ENCODE measurements at places on chromosomes 2 and 18. TPM values are rescaled to one million over a fixed set of nuclear protein-coding genes. Genes with fewer than 3 reads are reported as not detected.
A peak's percentile ranks its signal among the peaks of the same experiment; 100 is the strongest.

GRCh38 chr2:241703032-241703604 is 1.3 kb downstream of the ING5 start:
- DNase-seq: no peak

GRCh38 chr18:44725300-44726058 is 44.8 kb downstream of the SETBP1 start:
- peak; percentile 51 for DNase-seq

GRCh38 chr2:223366566-223366965 is 235.6 kb downstream of the SCG2 start:
- no peak for DNase-seq

- no peak for DNase-seq
These were observed 36.6 kb downstream of the DARS1 start for GRCh38 chr2:135948642-135949355.

DNA sequence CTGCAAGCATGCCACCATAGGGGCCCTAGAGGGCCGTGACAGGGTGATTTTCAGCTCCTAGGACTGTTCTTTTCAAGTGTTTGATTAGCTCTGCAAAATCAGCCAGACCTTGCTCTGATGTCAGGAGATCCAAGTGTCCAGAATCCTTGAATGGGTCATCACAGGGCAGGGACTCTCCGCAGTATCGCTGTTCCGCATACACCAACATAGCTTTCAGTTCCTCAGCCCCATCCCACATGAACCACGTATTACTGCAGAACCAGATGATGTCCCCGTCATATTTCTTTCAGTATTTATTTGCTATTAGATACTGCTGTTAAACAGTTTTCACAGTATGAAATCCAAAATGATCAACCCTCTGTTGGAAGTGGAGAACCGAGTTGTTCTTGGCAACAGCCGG is 46.6 kb upstream of the RFX8 start:
- DNase-seq: no peak

DNA sequence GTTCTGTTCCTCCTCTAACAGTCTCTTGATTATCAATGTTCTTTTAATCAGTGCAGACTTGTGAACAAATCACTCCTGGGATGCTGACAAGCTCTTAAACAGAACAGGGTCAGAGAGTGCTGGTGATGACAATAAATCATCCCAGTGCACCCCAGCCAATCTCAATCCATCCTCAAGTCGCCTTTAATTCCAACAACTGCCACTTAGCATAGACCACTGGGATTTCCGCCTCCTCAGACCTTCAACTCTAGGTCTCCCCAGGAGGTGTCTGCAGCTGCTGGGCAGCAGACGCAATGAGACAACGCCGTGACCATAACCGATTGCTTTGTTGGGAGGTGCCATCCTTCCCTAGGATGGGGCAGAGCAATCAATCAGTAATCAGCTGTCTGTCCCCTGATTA is 184.2 kb upstream of the ACAA2 start:
- no peak for DNase-seq

GRCh38 chr2:222903234-222904220 is 42.7 kb downstream of the ACSL3 start:
- peak; percentile 25 for DNase-seq

DNA sequence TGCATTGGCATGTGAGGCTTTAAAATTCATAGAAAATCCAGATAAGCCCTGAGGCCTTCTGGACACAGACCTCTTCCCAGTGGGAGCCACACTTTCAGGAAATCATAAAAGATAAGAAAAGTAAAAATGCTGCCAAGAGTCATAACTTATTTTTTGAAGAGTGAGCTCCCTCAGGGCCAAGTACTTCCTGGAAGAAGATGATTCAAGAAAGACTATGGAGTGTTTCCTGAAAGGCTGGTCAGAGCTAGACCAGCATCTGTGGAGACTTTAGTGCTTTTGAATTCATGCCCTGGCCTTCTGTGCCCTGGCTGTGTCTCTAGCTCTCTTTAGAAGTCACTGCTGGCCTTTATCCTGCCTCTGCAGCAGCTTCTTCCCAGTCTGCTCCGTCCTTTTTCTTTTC is 6.4 kb upstream of the XDH start:
- no peak for DNase-seq

DNA sequence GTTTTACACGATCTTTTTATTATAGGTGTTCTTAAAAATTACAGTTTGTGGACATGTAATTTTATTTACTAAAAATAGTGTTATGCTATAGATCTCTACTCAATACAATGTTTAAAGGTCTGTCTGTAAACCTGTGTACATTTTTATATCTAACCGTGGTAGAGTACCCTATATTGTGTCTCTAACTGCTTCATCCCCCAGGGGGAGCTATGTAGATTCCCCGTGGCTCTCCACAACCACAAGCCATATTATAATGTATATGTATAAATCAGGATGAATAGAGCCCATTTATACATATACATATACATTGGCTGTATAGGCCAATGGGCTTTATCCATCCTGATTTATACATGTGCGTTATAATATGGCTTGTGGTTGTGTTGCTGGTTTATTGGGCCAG is 59.4 kb downstream of the ADAM23 start:
- no peak for DNase-seq

DNA sequence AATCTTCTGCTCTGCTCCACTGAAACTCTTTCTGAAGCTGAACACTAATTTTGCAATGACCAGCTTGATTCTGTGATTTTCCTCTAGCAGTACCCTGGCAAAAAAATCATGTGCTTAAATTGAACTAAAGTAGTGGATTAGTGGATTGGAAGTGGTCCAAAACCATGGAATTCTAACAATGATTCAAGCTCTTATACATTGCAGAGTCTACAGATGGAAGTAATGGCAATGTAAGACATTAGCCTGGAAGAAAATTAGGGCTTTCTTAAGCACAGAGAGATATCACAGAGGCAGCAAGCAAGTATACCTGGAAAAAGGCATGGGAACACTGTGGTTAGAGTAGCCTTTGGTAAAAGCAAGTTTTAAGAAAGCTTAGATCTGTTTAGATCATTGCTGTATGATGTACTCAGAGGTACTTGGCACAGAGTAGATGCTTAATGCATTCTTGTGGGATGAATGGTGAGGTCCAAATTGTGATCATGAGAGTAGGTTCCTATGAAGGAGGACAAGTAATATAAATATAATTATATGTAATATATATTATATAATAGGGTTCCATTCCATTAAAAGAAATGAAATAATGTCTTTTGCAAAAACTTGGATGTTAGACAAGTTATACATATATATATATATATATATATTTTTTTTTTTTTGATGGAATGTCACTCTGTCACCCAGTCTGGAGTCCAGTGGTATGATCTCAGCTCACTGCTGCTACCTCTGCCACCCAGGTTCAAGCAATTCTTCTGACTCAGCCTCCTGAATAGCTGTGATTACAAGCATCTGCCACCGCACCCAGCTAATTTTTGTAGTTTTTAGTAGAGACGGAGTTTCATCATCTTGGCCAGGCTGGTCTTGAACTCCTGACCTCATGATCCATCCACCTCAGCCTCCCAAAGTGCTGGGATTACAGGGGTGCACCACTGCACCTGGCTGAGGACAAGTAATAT is 172.2 kb upstream of the SCN7A start:
- DNase-seq: no peak

- no peak for DNase-seq
These were observed 35.0 kb downstream of the TTC32 start for GRCh38 chr2:19866771-19867170.

DNA sequence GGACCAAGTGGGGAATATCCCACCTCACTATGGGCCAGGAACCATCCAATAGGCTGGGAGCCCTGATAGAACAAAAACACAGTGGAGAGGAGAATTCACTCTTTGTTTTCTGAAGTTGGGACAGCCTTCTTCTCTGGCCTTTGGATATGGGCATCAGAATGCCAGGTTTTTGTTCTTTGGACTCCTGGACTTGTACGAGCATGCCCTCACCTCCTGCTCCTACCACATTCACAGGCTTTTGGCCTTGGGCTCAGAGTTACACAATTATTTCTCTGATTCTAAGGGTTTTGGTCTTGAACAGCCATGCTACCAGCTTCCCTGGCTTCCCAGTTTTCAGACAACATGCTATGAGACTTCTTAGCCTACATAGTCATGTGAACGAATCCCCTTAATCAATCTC is 732.9 kb upstream of the VRK2 start:
- no peak for DNase-seq

DNA sequence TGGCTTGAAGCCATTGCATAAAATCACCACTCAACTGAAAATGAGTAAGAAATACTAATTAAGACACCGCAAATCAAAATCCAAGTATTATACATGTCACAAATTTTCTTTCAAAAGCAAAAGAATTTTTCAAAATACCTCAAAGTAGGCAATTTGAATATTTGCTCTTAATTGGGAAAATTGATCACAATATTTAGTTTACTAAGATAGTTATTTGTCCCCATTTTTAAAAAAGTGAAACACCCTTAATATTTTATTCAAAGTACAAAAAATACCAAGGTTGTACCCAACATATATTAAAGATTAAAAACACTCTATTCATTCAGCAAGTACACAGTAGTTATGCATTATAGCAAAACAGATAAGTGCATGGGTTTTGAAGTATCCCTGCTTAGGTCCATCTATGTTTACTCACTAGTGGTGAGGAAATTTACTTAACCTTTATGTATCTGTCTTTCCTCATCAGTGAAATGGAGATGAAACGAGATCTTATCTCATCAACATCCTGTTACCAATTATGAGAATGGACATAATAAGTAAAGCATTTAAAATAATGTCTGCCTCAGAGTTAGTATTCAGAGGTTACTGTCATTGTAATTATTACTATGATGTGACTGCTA is 35.1 kb downstream of the VPS54 start:
- no peak for DNase-seq

DNA sequence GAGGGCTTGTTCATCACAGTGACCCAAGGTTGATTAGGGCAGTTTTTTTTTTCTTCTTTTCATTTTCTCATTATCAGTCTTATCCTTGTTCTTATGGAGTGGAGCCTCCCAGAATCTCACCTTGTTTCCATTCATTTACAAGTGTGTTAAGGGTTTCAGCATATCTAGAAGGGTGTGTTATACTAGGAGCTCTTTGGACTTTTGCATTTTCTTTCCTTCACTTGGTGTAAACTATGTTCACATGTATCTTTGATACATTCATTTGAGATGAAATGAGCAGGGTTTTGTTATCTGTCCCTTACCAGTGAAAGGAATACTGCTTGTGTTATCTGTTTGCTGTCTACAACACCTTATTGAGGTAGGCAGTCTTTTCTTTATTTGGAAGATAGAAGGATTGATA is 96.7 kb downstream of the WDR7 start:
- no peak for DNase-seq

DNA sequence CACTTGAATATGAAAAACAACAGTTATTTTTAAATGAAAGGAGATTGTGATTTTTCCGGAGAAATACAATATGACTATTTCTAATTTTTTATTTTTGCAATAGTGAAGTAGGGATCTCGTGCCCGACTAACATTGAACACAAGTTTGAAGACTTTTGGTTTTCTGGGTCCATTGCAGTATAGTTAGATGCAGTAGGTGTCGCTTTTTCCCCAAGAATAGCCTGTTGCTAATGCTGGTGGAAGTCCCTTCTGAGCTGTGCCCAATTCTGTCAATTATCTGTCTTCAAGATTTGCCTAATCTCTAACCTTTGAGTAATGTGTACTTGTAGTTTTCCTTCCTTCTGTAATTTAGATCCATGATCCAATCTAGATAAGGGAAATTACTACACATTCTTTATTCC is 36.5 kb downstream of the SEMA4F start:
- no peak for DNase-seq

DNA sequence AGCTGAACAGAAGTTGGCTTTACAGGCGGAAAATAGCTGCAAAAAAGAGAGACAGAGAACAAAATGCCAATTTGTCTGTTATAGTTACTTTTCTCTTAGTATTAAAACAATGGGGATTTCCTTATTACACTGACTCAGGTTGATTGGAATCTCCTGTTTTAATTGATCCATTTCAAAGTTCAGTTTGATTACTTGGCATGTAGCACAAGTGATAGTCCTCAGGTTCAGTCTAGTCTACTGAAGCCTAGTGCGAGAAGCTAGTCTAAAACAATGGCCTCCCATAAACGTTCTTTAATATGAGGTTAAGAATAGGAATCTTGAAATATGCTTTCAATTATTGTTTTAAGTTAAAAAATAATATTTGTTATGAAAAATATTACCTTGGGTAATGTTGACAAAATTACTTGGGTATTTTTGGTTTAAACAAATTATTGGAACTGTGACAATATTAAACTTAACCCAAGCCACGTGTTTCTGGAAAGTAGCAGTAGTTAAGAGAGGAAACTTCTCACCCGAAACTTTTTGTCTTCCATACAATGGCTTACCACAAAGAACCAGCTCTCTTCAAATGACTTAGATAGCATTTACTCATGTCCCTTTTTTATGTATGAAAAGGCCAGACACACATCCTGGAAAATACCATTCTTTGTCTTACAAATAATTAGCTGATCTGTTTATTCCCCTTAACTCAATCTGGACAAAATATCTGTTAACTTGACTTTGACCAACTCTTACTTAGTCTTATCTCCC is 1326.2 kb upstream of the TMEFF2 start:
- DNase-seq: no peak

DNA sequence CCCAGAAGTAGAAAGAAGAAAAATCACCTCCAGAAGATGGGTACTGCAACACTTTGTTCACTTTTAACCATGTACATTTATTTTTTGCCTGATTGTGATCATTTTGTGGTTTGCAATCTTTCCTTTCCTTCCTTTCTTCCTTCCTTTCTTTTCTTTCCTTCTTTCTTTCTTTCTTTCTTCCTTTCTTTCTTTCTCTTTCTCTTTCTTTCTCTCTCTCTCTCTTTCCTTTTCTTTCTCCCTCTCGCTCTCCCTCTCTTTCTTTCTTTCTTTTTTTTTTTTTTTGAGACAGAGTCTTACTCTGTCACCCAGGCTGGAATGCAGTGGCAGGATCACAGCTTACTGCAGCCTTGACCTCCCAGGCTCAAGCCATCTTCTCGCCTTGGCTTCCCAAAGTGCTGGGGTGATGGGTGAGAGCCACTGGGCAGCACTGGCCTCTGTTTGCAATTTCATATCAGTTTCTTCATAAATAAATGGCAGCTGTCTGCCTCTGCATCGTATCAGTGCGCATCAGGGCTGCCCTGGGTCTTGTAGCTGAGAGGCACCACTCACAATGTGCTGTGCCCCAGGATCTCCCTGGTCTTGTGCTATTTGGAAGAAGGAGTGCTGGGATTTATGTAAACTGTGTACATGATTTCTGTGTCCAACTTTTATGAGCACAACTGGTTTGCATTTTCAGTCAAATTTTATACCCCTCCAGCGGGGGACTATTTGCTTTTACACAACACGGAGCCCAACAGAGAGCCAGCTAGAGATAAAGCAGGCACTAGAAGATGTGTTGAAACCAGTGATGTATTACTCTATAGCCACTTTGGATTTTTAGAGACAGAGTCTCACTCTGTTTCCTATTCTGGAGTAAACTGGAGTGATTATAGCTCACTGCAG is 6.9 kb upstream of the LIMS2 start:
- DNase-seq: no peak

DNA sequence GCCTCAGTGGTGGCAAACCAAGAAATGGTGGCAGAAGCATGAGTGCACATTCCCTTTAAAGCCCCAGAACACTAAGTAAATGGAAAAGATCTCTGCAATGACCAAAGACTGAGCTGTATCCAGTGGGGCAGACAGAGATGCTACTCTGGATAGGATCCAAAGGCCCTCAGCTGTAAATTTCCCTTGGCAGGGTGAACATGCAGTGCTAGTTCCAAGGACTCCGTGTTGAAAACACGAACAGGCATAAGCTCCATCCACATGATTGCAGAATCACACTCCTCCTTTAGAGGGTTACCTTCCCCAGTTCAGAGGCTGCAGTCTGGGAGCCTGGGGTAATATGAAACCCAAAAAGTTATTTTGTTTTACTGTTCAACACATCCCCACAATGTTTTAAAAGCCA is 98.6 kb upstream of the KLF7 start:
- DNase-seq: peak; percentile 34

HOXD12 gene
- total RNA-seq: not detected

SPP2 gene
- total RNA-seq: not detected

BCL11A gene
- 29.0 TPM for total RNA-seq

HNRNPLL gene
- total RNA-seq: 45.8 TPM

EVX2 gene
- total RNA-seq: not detected

All from left colon (tissue), 2 donors.